ENCODE measurements at places on chromosomes 12 and 14.

- no peak for DNase-seq
These were observed 10.7 kb downstream of the TTC5 start for GRCh38 chr14:20295067-20295466.

DNA sequence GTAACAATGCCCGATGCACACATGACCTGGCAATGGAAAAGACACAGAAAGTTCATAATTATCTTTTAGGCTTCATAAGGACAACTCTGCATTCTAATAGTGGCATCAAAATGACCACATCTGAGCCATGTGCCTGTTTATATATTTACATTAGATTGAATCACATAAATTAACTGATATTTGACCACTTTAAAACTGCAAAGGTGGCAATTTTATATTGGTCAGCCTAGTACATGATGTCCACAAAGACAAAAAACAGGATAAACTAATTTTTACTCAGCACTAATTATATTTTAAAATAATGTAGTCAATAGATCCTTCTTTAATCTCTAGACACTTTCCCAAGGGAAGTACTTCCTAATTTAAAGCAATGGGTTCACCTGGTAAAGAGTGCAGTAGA is 12.0 kb upstream of the OVCH1 start:
- no peak for DNase-seq

GRCh38 chr14:99081156-99081765 is 190.7 kb downstream of the BCL11B start:
- DNase-seq = no peak

DNA sequence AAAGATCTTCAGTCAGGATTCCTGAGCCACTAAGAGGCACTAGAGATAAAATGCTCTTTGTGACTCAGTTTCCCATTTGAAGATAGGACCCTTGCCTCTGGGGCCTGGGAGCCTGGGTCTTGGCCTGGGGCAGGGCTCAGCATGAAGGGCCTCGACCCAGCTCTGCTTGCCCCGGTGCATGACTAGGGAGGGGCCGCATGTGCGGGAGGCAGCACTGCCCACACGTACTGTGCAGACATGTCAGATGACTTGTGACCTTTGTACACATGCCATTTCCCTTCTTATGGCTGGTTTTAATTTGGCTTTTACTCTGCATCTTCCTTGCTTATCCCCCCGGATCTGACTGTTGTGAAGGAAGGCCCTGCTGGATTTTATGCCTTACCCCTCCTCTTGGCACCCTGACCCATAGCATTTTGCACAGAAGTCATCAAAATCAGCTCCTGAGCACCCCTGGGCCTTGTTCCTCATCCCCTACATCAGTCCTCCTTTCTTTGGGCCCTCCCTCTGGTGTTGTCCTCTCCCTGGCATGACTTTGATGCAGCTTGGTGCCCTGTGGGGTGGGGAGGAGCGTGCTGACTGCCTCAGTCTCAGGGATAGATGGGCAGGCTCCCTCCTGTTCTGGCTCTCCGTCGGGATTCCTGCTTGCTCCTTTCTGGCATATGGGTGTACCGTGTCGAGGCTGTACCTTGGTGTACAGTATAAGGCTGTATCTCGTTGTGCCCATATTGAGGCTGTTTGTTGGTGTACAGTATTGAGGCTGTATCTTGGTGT is 4.4 kb downstream of the CLSTN3 start:
- DNase-seq = no peak

DNA sequence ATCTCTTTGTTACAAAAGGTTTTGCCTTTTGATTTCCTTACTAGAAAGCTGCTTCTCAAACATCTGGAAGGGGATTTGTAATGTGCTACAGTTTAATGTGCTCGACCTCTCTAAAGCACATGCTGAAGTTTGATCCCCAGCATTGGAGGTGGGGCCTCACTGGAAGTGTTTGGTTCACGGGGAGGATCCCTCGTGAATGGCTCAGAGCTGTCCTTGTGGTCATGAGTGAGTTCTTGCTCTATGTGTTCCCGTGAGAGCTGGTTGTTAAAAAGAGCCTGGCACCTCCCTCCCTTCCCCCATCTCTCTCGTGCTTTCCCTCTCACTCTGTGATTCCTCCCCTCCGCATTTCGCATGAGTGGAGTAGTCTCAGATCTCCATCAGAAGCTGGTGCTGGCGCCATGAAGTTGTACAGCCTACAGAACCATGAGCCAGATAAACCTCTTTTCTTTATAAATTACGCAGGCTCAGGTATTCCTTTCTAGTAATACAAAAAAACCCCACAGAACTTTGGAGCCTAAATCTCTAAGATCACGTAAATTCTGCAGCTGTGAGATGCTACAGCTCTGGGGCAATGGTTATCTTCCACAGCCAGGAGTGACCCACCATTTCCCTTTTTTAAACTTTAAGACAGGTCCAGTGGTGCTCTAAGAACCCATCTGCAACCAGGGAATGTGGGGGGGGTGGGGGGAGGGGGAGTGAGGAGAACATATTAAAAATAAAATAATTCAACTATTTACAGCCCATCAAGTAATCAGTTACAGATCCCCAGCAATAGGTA is 214.4 kb downstream of the FOXN3 start:
- DNase-seq = no peak

DNA sequence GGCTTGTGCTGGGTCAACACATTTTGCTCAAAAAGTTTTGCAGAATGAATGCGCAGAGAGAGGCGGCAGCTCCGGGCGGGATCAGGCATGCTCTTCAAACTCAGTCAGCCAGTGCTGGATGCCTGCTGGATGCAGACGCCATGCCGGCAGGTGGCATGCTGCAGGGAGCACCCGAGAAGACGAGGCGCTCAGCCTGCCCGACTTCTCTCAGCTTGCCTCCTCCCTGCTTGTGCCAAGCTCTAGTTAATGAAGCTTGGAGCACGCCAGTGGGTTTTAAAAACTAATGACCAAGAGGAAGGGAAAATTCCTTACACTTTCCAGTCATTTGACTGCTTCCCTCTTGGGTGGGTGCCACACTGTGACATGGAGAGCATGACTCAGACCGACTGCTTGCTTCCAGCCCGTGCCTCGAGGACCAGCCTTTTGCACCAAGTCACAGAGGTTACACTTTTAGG is 39.8 kb downstream of the SLC24A4 start:
- peak; percentile 21 for DNase-seq

DNA sequence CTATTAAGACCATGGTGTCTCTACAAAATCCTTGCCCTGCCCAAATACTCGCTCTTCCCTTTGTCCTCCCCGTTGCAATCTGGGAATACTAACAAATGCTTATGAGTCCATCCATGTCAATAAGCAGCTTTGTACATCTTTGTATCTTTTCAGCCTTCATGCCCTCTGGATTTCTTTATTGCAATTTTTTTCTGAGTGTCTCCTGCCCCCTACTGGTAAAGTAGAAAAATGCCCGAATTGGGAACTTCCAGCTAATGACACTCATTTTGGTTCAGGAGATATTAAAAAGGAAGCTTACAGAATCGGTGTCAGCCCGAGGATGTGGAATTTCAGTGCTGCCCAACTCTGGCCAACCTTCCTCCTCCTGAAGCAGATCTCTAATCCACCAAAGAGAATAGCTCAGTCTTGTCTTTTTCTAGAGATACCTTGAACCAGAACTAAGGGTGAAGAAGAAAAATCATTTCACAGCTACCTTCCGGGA is 46.0 kb downstream of the SH2B3 start:
- no peak for DNase-seq

DNA sequence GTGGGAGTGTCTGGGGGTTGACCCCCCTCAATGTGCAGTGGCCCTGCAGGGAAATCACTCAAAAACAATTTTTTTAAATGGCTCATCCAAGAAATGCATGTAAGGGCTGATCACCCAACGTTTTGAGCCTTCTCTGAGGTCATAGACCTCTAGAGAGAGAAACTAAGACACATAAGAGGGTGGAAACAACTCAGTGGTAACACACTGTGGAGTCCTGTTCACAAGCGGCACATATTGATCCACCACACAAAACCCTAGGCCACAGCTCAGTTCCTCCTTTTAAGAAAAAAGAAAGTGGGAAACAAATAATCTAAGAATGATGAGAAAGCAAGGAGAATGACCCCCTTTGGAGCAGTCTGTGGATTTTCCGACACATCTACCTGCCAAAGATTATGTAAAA is 83.0 kb upstream of the METAP2 start:
- no peak for DNase-seq

GRCh38 chr12:13471471-13471870 is 274.9 kb downstream of the EMP1 start:
- DNase-seq = no peak

GRCh38 chr12:25585021-25585523 is 32.0 kb upstream of the LMNTD1 start:
- peak; percentile 92 for DNase-seq

GRCh38 chr14:55915456-55915855 is 202.8 kb upstream of the PELI2 start:
- no peak for DNase-seq

DNA sequence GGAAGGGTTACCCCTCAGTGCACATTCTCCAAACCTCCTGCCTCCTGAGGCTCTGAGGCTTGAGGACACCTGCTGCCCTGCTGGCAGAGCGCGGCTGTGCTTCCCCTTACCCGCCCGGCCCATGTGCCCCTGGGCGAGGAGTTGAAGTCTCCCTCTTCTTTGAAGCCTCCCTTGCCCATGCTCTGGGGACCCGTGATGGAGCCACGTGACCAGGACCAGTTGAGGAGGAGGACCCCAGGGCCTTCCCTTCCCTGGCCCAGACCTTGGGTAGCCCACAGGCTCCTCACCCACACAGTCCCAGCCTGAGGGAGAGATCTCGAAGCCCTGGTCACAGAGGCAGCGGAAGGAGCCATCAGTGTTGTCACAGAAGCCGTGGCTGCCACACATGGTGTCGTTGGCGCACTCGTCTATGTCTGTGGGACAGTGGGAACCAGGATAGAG is 12.9 kb downstream of the ISCA2 start:
- DNase-seq = no peak

- DNase-seq = peak; percentile 50
These were observed 263.2 kb upstream of the ATP2B1 start for GRCh38 chr12:89971880-89972279.

DNA sequence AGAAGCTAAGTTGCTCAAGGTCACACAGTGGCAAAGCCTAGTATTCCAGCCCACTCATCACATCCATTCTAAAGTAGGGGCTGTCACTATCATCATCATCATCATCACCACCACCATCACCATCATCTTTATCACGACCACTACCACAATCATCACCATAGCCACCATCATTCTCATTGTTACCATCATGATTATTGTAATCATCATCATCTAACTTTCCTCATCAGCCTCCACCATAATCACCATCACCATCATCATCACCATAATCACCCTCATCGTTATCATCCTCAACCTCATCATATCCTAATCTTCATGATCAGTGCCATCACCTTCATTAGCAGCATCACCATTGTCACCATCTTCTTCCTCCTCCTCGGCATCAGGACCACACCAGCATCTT is 48.7 kb downstream of the NOS1 start:
- DNase-seq = no peak

DNA sequence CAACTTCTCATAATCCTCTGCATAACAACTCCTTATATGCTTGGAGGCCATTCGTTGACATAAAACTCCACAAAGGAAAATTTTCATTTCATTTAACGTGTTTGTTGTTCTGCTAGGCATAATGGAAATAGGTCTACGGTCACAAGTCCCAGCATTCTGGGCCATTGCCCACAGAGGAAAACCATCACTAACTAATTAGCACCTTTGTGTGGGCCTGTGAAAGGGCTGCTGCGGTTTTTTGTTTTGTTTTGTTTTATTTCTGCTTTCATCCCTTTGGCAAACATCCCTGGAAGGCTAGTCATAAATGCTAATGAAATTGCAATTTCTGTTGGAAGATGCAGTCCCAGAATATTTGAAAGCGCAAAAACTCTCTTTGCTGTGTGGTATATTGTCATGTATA is 180.3 kb downstream of the RMST start:
- DNase-seq = no peak

DNA sequence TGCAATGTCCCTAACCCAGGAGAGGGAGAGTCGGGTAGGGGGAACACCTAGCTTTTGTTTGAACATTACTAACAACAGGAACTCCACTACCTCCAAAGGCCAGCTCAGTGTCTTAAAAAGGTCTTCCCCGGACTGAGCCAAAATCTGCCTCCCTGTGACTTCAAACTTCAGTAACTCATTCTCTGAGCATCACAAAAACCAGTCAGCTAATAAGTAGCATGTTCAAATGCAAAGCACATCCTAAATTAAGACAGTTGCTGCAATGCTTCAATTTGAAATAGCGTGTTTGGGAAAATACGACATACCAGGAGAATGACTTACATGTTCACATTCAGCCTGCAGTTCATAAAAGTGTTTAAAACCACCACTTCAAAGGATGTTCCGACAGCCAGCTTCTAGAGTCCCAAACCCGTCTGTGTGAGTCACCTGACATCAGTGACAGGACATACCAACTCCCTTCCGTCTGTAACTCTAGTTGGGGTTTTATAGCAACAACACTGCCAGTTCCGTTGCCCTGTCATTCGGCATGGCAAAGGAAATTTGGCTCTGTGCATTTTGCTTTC is 13.0 kb downstream of the ZFP36L1 start:
- DNase-seq = peak; percentile 87

GRCh38 chr12:53048033-53048779 is 1.7 kb upstream of the TNS2 start:
- no peak for DNase-seq

GRCh38 chr12:85519163-85519562 is 239.1 kb downstream of the ALX1 start:
- DNase-seq = no peak

GRCh38 chr14:69232388-69232787 is 27.6 kb upstream of the GALNT16 start:
- DNase-seq = no peak

DNA sequence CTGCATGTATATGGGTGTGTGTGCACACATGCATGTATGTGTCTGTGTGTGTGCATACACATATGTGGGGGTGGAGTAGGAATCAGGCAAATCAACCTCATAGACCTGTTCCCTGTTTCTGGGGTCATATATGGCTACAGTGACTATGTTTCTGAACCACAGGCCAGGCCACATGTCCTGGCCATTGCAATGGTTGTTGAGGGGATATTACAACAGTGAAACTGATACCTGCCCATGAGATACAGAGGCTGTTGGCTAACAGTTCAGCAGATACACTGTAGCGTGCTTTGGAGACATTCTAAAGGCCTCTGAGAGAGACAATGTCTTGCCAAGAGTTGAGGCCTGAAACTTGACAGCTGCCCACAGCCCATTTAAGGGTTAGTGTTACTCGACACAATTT is 47.3 kb upstream of the FOS start:
- DNase-seq = no peak

- no peak for DNase-seq
These were observed 863.3 kb downstream of the C12orf50 start for GRCh38 chr12:87165733-87166375.

GRCh38 chr12:40615590-40615989 is 76.6 kb upstream of the CNTN1 start:
- DNase-seq = no peak
